Lower leg skin (tissue), 4 donors: ENCODE measurements at places on chromosomes 7 and 10.

DNA sequence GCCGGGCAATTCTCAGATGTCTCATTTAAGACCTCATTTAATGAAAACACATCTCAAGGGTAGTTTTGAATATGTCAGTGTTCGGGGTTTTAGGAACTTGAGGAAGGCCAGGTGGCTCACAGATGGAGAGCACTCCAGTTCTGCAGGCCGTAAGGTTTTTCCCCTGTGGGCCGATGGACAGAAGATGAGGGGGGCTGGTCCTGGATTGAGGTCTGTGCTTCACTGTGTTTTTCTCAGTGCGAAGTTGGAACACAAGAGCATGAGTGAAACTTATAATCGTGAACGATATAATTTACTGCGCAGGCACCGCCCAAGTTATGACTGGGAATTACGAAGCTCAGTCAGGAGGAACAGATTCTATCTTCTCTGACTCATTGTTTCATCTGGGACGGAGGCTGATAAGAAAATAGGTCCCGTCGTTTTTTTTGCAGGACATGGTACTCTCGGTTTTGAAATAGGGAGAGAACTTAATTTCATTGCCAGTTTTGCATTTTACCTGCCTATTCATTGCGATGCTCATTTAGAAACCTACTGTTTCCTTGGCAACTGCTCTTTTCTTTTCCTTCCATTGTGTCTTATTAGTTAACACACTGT lies 591.0 kb upstream of the PFKP start:
- DNase-seq: no peak

- no peak for DNase-seq
Measured at GRCh38 chr7:81845744-81846241, 75.9 kb upstream of the HGF start.

- DNase-seq: no peak
Measured at GRCh38 chr7:104241538-104242209, 33.9 kb upstream of the ORC5 start.

- no peak for DNase-seq
Measured at GRCh38 chr7:29337546-29338116, 143.1 kb downstream of the CHN2 start.

DNA sequence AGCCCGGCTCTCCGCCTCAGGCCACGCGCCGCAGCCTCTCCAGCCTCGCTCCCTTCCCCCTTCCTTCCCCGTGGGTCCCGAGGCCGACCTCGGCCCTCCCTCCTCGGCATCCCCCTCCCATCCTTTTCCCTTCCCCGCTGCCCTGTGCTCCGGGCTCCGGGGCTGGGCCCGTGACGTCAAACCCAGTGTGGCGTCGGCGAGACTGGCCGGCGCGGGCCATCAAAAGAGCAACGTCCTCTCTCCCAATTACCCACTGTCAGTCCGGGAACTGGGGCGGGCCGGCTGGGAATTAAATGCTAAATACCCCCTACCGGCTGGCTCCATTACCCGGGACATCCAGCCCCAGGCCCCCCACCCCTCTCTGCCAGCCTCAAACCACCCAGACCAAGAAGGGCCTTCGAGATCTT lies 2.6 kb upstream of the GATA3 start:
- peak; percentile 81 for DNase-seq

- no peak for DNase-seq
Measured at GRCh38 chr7:18053177-18053928, 25.7 kb upstream of the PRPS1L1 start.

- DNase-seq: no peak
Measured at GRCh38 chr7:81705206-81705605, 64.6 kb downstream of the HGF start.

GRCh38 chr10:31604646-31605170 lies 285.7 kb downstream of the ZEB1 start:
- no peak for DNase-seq

DNA sequence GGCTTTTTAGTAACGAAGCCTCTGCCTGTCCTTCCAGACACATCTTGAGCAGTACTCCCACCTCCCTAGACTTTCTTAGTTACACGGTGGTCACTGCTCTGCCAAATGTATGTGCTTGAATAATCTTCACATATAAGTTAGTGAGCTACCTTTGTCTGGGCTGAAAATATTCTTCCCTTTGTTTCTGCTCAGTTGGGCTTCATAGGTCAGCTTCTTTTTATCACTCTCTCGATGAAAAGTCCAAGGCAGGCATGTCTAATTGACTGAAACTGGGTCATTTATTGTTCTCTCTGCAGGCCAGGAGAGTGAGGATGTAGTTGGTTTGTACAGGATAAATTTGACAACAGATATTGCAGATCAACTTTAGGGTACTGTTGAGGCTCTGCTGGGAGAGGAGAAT lies 636.7 kb upstream of the IGFBP3 start:
- DNase-seq: no peak

GRCh38 chr7:35259523-35259908 lies 5.6 kb upstream of the TBX20 start:
- DNase-seq: no peak
